ENCODE measurements at places on chromosomes 6 and 20.

- no peak for DNase-seq
Observed at GRCh38 chr6:19354181-19354580, 483.0 kb upstream of the ID4 start.

DNA sequence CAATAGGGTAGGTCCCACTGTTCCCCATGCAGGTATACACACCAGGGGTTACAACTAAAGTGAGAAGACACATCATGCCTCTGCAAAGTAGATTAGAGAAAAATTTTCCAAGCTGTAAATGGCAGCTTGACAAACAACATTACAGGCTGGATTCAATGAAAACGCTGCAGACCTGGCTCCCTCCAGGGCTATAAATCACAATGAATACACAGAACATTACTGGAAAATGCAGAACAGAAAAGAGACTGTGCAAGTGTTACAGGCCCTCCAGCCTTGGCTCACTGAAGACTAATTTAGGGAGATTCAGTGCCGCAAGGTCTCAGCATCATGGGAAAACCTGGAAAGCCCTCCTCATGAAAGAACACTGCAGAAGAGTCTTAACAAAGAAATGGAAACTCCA lies 207.8 kb downstream of the KHDC1L start:
- DNase-seq: no peak

DNA sequence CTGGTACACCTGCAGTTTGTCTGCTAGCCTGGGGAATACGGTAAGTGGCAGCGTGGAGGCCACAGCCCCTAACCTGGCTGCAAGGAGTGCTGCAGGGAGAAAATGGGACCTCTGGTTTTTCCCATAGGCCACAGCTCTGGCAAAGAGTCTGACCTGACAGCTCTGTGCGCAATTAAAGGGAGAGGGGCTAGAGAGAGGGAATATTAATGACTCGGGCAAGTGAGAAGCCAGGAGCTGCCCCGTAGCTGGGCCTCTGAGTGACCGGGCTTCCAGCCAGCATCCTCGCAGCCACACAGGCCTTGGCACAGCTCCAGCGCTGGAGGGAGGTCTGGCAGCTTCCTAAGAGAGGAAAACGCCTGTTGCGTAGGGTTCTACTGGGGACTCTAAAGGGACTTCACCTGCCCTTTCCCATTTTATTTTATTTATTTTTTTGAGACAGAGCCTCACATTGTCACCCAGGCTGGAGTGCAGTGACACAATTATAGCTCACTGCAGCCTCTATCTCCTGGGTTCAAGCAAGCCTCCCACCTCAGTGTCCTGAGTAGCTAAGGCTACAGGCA lies 18.2 kb upstream of the OCSTAMP start:
- DNase-seq: no peak

GRCh38 chr6:27631609-27631916 lies 158.7 kb upstream of the ZNF184 start:
- DNase-seq: no peak

DNA sequence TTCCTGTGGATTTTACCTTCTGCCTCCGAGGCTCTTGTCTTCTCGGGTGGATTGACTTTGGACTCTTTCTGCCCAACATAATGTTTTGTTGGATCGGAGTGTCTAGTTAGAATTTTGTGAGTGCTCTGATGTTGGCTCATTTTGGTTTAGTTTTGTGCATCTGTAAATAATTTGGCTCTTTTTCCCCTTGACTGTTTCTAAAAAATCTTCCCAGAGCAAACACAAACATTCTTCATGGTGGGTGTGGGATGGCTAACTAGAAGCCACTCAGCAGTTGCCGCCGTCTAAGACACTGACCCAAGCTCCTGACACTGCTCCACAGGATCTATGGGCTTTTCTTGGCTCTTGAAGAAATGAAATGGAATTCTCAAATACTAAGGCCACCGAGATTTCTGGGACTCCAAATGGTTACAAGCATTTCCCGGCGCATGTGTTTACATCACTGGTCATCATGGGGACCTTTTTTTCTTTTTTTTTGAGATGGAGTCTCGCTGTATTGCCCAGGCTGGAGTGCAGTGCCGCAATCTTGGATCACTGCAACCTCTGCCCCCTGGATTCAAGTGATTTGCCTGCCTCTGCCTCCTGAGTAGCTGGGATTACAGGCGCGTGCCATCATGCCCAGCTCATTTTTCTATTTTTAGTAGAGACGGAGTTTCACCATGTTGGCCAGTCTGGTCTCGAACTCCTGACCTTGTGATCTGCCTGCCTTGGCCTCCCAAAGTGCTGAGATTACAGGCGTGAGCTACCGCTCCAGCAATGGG lies 92.0 kb upstream of the FRMD1 start:
- DNase-seq: no peak

GRCh38 chr6:168666699-168667427 lies 225.9 kb downstream of the SMOC2 start:
- DNase-seq: no peak

GRCh38 chr6:7085911-7086310 lies 21.9 kb upstream of the RREB1 start:
- peak; percentile 28 for DNase-seq

GRCh38 chr6:34056305-34057108 lies 89.4 kb downstream of the GRM4 start:
- DNase-seq: no peak

- DNase-seq: no peak
Observed at GRCh38 chr20:1838556-1839279, 56.5 kb upstream of the SIRPA start.

DNA sequence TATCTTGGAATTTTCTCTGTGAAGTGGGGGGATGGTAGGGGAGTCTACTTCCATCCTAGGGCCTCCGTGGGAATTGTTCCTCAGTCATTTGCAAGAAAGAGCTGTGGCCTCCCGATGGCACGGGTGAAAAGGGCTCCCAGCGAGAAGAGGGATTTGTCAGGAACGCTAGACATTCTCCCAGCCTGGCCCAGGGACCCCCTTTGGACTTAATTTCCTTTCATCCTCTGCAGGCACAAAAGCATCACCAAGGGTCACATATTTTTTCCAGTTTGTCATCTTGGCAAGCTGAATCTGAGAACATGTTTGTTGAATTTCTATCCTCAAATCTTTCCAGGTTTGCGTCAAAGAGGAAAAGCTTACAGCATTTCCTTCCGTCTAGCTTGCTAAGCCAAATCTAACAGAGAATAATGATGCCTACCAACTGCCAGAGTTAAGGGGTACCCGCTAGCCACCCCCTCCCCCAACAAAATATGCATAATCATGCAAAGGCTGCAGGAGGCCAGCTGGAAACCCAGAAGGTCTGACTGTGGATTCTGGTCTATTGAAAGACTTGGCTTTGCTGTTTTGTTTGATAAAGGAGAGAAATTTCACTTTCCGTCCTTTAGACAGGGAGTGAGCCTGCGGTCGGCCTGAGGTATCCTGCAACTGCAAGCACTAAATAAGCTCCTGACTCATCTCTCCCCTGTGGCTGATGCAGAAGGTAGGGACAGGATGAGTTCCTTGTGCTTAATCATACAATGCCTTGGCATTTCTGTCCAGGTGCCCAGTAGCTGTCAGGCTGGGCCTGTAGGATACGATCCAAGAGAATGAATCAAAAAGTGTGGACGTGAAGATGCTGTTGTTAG lies 23.1 kb downstream of the PSMG4 start:
- DNase-seq: no peak

DNA sequence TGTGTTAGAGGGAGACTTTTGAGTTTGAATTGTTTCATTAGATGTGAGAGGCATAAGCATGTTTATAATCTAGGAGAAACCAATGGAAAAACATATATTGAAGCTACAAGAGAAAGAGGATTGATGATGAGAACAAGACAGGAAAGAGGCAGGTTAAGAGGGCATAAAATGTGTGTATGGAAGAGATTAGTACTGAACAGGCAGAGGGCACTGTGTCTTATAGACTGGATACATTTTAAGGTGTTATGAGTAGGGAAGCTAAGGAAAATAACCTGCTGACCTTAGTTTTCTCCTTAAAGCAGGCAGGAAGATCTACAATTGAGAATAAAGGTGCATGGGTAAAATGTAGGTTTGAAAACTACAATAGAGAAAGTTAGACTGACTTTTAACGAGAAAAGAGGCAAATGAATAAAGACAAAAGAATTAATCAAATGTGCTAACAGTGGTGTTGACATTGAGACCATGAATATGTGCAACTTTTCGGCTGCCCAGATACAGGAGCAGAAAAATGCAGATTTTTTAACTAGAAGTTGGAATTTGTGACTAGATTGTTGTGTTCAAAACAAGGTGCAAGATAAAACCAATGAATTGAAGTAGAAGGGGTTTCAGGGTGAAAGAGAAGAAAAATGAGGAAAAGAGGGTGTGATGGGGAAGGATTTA lies 846.3 kb downstream of the HACE1 start:
- no peak for DNase-seq

- no peak for DNase-seq
Observed at GRCh38 chr6:89310929-89311328, 4.2 kb downstream of the GABRR2 start.

DNA sequence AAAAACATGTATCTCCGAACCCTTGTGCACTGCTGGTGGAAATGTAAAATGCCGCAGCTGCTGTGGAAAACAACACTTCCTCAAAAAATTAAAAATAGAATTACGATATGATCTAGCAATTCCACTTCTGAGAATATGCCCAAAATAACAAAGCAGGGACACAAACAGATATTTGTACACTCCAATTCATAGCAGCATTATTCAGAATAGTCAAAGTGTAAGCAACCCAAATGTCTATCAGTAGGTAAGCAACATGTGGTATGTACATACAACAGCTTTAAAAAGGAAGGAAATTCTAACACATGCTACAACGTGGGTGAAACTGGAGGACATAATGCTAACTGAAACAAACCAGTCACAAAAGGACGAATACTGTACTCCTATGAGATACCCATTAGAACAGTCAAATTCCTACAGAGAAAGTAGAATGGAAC lies 5.7 kb upstream of the RAB5IF start:
- DNase-seq: no peak

GRCh38 chr20:1722513-1723050 lies 65.0 kb upstream of the SIRPG start:
- DNase-seq: no peak

- DNase-seq: no peak
Observed at GRCh38 chr6:90382760-90383159, 86.1 kb upstream of the BACH2 start.

DNA sequence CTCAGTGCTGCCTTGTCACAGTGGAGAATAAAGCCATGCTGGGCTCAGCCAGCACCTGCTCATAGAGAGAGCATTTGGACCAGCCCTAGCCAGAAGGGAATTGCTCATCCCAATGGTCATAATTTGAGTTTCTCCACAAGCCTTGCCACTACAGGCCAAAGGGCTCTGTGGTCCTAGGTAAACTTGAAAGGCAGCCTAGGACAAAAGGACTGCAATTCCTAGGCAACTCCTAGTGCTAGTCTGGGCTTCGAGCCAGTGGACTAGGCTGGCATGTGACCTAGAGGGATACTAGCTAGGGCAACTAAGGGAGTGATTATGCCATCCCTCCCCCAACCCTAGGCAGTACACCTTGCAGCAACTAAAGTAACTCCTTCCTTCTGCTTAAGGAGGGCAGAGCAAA lies 516.2 kb downstream of the BCKDHB start:
- DNase-seq: no peak

DNA sequence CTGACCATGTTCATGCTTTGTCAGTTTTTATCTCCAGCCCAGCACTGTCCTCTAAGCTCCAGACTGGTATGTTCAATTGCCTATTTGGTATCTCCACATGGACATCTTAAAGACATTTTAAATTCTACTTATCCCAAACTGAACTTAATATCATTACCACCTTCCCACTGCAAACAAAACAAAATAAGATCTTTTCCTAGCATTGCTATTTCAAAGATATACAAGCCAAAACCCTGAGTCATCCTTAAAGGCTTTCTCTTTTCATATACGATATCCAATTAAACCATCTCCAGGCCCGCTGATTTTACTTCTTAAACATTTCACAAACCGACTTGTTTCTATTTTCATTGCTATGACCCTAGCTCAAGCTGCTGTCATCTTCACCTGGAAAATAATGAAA lies 35.1 kb upstream of the HS3ST5 start:
- DNase-seq: no peak

GRCh38 chr6:41781366-41781730 lies 766 bp downstream of the PRICKLE4 start:
- no peak for DNase-seq

- DNase-seq: no peak
Observed at GRCh38 chr6:148890652-148891404, 144.0 kb downstream of the UST start.

DNA sequence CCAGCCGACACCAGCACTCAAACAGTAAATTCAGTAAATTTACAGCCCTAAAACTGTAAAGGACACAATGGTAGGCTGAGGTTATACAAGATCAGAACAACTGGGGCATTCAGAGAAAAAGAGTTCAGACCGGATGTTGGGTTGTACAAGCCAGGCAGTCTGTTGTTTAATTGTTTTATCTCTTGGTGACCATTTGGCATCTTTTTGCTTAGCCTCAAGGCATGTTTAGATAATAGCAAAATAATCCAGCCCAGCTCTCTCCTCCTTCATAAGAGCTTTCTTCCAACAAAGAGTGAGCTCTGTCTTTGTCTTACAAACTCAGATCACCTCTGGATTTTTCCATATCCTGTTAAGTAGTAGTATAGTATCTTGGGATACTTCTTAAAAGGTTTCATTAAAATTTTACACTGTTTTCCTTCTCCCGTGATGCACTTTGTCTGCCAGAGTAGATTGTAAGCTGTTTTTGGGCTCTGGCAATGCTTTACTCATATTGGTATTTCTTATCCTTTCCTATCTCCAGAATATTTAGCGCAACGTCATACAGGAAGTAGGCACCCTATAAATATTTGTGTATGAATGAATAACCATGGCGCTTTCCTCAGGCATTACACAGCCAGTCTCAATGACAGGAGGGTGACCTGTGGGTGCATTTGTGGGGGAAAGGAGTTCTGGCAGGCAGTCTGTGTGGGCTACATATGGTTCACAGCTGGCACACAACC lies 35.6 kb upstream of the TRAM2 start:
- no peak for DNase-seq

DNA sequence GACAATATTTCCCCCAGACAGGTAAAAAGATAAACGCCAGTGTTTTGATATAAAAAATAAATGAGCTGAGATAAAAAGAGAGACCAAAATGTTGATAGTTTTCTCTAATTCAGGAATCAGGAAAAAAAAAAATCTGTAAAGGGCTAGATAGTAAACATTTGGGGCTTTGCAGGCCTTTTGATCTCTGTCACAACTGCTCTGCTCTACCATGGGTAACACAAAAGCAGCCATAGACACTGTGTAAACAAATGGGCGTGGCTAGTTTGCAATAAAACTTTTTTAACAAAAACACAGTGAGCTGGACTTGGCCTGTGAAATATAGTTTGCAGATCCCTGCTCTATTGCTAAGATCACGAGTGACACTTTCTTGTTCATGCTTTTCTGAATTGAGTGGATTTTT lies 219.1 kb upstream of the STXBP5 start:
- DNase-seq: no peak

Measured in stimulated activated CD4-positive, alpha-beta T cell treated with anti-CD3 and anti-CD28 coated beads, Interleukin-2, amount 100 ng/mL, for 24 hours (primary cell).